ENCODE measurements at places on chromosomes 6 and 20.

GRCh38 chr20:2394411-2395055 lies 13.8 kb downstream of the TGM6 start:
- no peak for DNase-seq

GRCh38 chr6:13470238-13471140 lies 16.9 kb downstream of the GFOD1 start:
- DNase-seq = no peak

DNA sequence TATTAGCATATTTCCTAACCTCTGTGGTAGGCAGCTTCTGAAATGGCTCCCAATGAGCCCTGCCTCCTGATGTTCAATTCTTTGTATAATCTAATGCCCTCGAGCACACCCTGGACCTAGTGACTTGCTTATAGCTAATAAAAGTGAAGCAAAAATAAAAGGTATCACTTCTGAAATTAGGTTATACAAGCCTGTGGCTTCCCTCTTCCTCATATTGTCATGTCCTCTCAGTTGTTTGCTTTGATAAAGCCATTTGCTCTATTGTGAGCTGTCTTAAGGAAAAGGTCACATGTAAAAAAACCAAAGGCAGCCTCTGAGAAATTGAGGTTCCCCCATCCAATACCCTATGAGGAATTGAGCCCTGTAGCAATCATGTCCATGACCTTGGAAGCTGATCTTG lies 442.1 kb upstream of the ADGRB3 start:
- no peak for DNase-seq

DNA sequence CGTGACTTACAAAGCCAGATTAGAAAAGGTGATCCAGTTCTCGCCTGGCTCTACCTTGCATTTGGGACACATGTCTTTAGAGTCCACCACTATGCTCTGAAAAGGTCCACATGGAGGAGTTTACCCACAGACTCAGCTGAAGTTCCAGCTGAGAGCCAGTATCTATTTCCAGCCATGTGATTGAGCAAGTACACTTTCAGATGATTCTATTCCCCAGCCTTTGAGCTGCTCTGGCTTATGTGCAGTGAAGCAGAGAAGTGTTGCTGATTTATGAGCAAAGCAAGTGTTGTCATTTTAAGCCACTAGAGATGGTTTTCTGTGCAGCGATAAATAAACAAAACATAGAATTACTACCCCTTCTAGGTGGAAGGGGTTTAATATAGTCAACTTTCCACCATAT lies 520.8 kb upstream of the RNF217 start:
- no peak for DNase-seq

GRCh38 chr6:15351631-15352030 lies 105.8 kb downstream of the JARID2 start:
- DNase-seq = no peak

GRCh38 chr6:12336121-12336971 lies 46.2 kb downstream of the EDN1 start:
- DNase-seq = no peak

DNA sequence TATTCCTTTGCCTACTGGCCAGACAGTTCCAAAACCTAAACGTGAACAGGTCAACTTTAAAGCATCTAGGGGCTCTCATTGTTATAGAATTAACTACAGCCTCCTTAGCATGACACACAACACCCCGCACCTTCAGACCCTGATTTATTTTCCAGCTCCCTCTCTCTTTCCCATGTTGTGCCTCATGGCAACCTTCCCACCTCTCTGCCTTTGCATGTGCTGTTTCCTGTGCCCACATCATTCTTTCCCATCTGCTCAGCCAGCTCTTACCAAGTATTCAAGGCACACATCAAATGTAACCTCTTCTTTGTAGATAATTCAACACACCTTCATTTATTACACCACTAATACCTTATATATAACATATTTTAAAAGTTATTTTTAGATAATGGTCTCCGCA lies 291.0 kb downstream of the COL12A1 start:
- no peak for DNase-seq

DNA sequence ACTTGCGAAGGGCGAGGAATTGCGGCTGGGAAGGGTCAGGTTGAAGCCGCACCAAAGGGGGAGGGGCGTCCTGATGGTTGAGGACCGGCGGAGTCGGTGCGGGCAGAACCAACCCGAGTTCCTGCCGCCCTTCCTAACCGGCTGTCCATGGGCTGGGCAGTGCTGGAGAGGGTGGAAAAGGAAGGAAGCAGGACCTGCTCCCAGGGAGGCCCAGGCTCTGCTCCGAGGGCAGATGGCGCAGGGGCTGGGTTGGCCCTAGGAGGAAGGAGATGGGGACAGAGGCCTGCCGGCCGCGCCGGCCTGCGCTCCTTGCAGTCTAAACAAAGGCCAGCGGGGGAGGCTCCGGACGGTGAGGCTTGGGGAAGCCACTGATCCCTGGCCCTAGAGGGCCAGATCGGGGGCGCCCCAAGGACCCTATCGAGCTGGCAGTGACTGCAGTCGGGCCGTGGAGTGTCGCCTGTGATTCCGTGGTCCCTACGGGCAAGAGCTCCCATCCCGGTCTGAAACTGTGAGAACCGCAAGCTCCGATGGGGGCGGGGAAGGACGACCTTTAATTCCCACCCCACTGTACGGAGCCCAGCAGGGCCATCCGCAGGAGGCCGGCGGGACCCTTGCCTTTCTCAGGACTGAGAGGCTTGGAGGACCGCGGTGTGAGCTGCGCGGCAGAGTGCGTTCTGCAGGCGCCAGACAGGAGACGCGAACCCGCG lies 39.4 kb downstream of the YTHDF1 start:
- DNase-seq = no peak

GRCh38 chr20:53716395-53716794 lies 122.8 kb upstream of the ZNF217 start:
- DNase-seq = no peak

GRCh38 chr6:20943040-20943627 lies 408.9 kb downstream of the CDKAL1 start:
- DNase-seq = no peak

DNA sequence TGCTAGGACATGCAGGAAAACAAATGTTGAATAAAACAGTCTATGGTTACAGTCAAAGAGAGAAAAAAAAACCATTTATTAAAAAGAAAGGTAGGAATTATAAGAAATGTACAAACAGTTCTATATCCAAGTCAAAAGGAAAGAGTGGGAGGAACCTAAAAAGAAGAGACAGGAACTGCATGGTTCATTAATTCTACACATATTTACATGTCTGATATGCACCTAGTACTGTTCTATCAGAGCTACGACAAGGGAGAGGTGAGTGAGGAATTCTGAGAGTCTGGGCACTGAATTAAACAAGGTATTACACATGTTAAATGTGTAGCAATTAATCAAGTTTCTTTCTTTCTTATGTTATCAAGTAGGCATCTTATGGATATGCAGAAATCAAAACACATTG lies 41.9 kb downstream of the SYCP2 start:
- DNase-seq = no peak

DNA sequence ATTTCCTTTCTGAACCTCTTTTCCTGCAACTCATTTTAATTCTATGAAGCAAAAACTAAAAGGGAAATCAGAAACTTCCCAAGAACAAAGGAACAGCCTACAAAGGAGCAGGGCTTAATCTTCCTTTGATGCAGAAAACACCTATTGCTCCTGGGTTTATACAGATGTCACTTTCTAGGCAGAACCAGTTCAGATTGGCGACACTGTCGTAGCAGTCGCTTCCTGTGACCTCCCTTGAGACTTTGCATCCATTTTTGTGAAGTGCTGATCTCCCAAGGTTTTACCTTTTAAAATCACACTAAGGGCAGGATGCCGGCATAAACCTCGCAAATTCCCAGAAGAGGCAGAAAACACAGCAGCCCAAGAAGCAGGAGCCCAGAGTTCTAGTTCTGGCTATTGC lies 40.1 kb downstream of the JAG1 start:
- DNase-seq = no peak

DNA sequence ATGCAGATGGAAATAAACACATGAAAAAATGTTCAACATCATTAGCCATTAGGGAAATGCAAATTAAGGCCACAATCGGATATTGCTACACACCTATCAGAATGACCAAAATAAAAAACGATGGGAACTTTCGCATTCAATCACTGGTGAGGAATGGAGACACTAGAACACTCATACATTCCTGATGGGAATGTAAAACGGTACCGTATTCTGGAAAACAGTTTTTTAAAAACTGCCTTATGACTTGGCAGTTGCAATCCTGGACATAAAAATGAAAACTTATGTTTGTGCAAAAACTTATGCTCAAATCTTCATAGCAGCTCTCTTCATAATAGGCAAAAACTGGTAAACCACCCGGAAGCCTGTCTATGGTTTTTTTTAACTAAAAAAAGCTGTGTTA lies 146.0 kb downstream of the CEBPB start:
- no peak for DNase-seq

GRCh38 chr20:23877524-23877923 lies 2.0 kb downstream of the CST5 start:
- no peak for DNase-seq

GRCh38 chr6:36129941-36130666 lies at the start of gene MAPK13:
Gene MAPK13 (plus strand): TSS chr6:36130513. CDS start chr6:36130583, 70 bp downstream.
- DNase-seq = no peak

GRCh38 chr6:46983007-46983411 lies 59.1 kb downstream of the ADGRF1 start:
- no peak for DNase-seq

- DNase-seq = no peak
Measured at GRCh38 chr20:49925901-49926454, 10.2 kb upstream of the RNF114 start.

- DNase-seq = no peak
Measured at GRCh38 chr6:44569931-44570385, 182.5 kb downstream of the CDC5L start.

All from T-cell (primary cell).